Stimulated activated CD8-positive, alpha-beta memory T cell treated with anti-CD3 and anti-CD28 coated beads, Interleukin-4, amount 100 ng/mL, for 24 hours (primary cell): ENCODE measurements at places on chromosomes 2 and 18.

DNA sequence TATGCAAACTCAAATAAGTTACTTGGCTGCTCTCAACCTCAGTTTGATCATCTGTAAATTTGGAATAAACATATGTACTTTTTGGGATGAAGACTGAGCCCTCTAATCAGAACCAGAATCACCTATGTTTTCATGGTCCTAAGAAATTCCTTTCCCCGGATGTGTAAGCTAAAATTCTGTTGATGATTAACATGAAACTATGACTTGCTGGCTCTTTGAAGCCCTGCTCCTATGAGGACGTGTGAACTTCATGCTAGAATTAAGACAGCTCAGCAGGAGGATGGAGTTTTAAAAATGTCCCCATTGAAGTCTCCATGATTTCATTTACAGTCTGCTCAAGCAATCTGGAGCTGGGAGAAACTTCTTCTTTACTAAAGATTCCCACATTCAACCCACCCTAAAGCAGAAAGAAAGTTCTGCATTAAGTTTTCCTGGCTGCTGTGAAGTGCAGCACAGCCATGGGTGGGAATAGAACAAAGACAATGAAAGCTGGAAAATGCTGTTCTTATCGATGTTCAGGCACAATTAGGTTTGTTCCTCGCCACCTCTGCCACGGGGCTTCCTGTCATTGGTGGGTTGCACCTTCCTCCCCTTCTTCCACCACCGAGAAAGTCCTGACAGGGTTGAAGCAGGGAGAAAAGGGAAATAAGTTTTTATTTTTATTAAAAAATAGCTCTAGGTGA is 50.9 kb downstream of the ADCYAP1 start:
- DNase-seq = no peak

- DNase-seq = no peak
Observed at GRCh38 chr2:58070765-58071164, 24.2 kb downstream of the VRK2 start.

DNA sequence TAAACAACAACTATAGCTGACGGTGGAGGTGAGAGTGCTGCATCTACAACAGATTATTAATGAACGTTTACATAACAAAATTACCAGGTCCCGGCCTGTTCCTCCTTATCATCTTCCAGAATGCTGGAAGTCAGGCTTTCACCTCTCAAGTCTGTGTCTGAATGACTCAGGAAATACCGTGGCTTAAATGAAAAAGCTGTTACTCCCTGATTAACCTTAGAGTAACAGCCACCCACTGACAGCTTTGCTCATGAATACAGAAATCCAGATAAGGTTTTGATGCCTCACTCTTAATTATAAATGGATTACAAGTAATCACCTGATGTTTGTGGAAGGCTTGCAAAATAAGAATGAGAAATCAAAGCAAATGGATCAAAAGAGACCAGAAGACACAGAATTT is 885.3 kb upstream of the CELF4 start:
- no peak for DNase-seq

DNA sequence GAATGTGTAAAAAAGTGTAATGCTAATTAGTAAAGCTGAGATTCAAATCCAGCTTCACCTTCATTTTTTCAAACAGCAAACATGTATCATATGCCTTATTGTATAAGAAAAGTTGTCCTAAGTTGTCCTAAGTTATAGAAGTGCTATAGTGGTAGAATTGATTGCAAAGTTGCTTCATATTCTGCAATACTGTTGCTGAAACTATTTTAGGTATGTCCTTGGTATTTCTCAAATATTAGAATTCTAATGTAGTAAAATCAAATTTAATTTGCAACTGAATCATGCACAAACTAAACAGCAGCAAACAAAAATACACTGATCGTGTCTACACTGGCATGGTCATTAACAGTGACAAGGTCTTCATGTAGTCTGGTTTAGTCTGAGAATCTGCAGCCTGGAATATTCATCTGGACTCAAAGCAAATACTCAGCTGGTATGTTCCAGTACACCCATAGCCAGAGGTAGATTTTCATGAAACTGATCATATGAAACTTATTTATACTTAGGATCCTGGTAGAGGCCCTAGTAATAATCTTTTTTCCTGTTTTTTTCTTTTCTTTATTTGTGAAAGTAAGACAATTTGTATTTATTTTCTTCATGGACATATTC is 555.6 kb upstream of the ZEB2 start:
- DNase-seq = no peak

DNA sequence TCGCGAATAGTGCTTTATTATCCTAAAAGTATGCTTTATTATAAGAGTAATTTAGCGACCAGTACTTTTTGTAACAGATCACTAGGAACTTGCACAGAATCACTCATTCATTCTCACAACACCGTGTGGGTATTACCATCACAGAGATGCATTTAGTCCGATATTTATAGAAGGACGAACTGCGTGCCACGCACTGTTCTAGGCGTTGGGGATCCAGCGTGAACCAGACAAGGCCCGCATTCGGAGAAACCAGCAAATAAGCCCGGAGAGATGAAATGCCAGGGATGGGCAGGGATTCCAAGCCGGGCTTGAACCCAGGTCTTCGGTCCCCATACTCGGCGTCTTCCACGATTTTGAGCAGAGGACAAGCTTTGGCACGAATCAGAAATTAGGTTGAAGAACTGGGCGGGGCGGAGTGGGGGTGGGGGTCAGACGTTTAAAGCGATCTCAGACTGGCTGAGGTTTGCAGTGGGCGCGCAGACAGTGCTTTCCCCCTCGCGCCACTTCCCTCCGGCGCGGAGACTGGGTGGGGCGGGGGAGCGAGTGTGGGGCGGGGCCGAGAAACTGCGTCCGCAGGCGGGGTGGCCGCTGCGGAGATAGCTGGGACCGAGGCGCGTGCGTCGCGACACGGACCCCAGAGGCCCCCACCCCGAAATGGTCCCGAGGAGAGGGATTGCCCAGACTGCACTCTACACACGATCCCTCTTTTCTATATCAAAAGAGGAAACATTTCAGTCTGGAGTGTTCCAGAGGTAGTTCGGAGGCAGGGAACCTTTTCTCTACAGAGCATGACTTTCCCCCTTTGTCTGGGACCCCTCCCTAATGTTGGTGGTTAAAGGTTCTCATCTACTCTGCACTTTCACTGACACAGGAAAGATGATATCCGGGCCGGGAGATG is 1.1 kb upstream of the CXCR4 start:
- DNase-seq = peak; percentile 79

- DNase-seq = no peak
Observed at GRCh38 chr2:237043866-237044265, 41.8 kb upstream of the COPS8 start.

DNA sequence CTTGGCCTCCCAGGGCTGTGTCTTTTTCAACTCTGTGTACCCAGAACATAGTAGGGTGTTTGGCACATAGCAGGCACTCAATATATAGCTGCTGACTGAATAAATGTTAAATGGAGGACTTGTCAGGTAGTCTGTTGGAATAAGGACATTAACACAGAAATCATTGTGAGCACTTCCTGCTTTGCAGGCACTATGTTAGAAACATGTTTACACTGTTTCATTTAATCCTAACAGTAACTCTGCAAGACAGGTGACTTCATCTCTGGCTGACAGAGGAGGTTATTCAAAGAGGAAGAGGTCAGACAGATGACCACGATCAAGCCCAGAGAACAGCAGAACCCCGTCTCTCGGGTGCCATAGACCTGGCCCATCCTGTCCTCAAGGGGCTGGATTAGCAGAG is 28.0 kb upstream of the PIEZO2 start:
- no peak for DNase-seq

DNA sequence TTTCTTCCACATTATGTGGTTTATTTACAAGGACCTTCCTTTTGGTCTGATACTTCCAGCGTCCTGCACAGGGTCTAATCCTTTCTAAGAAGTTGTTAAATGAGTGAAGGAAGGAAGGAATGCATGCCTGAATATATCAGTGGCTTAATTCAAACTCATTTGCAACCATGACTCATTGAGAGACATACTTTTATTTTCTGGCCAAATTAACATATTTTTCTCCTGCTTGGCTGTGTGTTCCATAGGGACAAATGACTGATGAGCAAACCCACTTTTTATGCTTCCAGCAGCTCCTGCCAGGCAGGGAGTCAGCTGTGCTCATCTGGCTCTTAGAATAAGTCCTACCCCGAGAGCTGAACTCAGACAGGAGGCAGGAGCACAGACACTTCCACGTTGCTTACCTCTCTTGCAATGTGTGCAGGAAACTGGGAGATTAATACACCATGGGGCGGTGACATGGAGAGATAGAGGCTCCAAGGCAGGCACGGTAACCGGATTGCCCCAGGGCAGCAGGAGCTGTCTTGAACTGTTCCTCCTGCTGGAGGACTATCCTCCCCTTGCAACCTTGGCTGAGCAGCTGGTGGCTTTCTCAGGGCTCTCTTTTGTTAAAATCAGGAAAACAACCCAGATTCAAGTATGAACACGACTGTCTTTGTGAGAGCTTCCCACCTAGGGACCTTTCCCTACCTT is 667.5 kb upstream of the HS6ST1 start:
- no peak for DNase-seq

GRCh38 chr2:181978351-181979150 is 7.1 kb upstream of the PPP1R1C start:
- DNase-seq = no peak

DNA sequence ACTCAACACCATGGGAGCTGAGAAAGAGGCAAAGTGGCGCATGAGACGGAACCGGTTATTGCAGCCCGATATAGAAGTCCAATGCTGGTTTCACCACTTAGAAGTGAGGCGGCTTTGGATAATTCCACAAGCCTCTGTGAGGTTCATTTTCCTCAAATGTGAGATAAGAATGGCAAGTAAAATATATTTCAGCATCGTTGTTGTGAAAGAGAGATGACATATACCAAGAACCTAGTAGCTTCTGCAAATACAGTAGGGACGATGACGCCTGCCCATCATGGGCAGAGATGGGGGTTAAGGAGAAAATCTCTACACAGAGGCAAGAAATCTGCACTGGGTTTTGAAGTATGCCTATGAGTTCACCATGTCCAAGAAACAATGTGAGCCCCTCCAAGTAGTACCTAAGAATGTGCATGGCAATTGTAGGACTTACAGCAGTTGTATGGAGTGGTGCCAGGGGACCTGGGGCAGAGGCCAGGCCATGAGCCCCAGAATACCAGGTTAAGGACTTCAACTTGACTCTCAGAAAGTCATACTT is 352.0 kb downstream of the RNF144A start:
- DNase-seq = no peak

DNA sequence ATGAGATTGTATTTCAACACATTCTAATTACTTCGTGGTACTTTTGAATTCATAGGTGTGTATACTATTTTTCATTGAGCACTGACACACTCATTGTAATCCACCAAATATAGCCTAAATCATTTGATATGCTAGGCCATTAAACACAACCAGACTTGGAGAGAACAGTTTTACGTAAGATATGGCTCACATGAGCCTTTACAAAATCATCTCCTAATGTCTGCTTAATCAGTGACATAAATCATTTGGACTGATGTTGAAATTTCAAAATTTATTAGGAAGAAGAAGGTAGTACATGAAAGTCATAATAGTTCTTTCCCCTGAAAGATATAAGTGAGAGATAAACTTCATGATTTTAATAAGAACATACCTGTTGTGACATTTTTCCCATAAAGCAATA is 550.2 kb upstream of the LINC00305 start:
- DNase-seq = no peak

- DNase-seq = no peak
Observed at GRCh38 chr2:197229509-197230443, 80.8 kb downstream of the ANKRD44 start.

DNA sequence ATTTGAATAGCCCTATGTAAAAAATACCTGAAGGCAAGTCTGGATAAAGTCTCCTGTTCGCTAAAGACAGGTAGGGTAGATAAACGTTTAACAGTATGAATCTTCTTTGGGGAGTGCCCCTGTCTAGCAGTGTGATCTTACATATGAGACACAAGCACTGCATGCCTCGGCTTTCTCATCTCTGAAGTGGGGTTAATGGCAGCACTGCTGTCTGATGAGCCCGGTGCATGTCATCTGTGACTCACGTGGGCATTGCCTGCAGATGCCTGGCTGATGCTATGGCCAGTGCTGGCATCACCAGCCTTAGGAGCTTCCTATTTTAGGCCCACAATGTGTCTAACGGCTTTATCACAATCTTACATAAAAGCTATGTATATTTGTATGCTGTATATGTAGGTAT is 50.1 kb downstream of the GALR1 start:
- no peak for DNase-seq

DNA sequence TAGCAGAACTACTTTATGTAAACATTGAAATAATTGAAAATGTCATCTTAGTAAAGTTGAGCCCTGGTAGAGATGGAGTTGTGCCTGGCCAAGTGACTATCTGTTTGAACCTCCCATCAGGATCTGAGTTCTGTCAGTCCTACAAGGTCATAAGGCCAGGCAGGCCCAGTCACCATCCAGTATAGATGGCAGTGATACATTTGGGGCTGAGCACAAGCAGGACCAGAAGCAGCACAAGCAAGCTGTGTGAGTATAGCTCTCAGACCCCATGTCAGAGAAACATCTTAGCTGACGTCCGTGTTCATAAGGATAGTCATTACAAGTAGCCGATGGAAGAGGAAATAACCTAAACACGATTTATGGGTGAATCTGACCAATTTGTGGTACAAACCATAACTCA is 44.5 kb upstream of the RBMS1 start:
- no peak for DNase-seq

GRCh38 chr2:119004602-119005001 is 62.6 kb downstream of the MARCO start:
- no peak for DNase-seq

GRCh38 chr2:207073412-207073800 is 92.3 kb downstream of the KLF7 start:
- DNase-seq = no peak

GRCh38 chr18:39991696-39992265 is 1963.3 kb upstream of the PIK3C3 start:
- no peak for DNase-seq

DNA sequence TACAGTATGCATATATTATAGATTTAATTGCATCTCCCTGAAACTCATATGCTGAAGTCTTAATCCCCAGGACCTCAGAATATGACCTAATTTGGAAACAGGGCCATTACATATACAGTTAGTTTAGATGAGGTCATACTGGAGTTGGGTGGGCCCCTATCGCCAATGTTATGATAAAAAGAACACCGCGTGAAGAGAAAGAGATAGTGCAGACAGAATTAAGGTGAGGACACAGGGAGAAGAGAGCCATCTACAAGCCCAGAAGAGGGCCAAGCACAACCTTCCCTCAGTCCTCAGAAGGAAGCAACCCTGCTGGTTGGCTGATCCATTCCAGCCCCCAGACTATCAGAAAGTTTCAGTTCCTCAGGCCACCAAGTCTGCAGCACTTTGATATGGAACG is 311.9 kb upstream of the RAB6C start:
- no peak for DNase-seq

DNA sequence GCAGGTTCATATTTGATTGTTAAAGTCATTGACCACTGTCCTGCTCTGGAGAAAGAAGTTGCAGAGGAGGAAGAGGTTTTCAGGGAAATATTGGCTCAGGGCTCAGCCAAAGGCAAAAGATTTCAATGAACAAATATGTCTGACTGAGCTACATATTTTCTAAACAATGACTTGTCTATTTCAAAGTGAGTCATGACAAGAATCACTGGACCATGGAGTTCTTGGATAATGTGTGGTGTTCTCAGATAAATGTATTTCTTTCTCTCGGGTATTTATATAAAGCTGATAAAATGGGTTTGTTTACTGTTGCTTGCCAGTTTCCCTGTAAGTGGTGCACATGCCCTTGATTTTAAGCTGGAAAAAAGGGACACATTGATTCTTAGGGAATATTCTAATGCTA is 34.3 kb upstream of the RMP24 start:
- DNase-seq = no peak

GRCh38 chr2:127527001-127527804 is 914 bp upstream of the IWS1 start:
- DNase-seq = no peak
